SW 1271 (cell line): ENCODE measurements at places on chromosomes 1 and 21.

GRCh38 chr1:47675721-47676120, 237.9 kb downstream of the FOXD2 start:
- no peak for DNase-seq

- no peak for DNase-seq
Observed at GRCh38 chr1:42690477-42691156, 8.4 kb downstream of the YBX1 start.

DNA sequence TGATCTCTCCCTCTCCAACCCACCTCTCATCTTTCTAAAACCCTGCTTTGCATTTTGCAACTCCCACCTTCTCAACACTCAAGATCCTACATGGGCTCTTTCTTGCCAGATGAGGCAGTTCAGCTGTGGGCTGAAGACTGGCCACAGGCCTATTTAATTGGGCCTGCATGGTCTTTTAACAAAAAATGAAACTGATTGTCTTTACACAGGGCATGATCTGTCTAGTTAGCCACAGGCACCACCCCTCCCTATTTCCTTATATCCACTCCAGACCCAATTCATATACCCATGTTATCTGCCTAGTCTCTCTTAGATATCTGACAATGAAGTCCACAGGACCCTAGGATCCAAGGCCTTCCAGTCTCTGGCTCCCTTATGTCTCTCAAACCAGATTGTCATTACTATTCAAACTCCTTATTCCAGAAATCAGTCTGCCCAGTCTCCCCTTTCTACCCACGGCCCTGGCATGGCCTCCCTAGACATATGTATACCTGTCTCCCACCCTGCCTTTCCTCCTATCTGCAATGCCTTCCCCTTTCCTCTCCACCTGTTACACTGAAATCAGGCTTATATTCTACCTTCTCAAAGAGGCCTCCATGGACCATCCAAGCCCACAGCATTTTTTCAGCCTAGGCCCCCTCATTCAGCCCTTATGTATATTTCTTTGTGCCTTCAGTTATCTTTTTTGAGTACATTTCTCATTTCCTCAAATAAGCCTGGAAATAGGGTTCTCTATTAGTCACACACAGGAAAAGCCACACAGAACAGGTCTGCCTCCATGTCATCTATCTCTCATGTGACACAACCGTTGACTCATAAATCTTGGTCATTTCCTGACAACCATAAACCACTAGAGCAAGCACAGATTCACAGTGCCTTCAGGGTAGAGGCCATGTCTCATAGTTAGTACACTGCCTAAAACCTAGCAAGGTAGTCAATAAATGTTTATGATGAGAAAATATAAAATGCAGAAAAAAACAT, 39.0 kb downstream of the LPAR3 start:
- DNase-seq: peak; percentile 87

DNA sequence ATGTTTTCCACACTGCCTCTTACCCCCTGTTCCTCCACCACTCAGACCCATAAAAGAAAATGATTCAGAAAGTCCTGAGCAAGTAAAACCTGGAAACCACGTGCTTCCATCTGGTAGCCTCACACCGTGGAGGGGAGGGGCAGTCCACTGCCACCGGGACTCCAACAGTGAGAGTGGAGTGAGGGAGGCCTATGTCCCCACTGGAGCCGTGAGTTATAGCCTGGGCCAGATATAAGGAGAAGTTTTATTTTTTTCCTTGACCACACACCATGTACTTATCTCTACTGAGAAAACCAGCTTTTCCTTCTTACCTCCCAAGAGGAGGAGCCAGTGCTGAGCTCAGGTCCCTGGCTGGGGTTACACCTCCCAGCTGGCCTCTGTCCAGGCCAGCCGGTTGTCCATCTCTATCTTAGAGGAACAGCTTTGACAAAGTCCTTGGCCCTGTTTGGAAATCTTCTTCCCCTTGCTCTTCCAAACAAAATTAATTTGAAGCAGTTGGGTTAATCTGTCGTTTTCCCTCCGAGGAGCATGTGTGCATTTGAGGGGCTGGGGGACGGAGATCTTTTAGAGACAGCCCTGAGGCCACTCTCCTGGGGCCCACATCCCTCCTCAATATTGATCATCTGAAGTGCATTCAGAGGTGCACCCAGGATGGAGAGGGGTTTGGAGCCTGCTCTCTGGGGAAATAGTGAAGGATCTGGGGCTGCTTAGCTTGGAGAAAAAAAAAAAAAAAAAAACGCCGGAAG, 49.1 kb upstream of the SERBP1 start:
- DNase-seq: no peak

- DNase-seq: peak; percentile 30
Observed at GRCh38 chr1:52825868-52826267, 16.7 kb upstream of the ZYG11A start.

DNA sequence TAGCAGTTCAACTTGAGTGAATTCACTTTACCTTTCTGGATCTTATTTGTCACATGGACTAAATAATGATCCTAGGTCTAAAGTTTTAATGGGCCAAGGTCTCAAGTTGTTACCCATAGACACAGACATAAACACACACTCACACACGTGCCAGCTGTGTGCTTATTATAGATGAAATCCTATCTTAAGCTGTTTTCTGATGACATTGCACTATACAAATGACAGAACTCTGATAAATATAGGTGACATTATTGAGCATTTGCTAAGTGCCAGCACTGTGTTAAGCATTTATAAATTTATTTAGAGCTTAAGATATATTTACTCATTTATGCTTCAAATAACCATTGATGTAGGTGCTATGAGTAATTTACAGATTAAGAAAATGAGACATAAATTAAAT, 474.4 kb upstream of the NR5A2 start:
- no peak for DNase-seq

DNA sequence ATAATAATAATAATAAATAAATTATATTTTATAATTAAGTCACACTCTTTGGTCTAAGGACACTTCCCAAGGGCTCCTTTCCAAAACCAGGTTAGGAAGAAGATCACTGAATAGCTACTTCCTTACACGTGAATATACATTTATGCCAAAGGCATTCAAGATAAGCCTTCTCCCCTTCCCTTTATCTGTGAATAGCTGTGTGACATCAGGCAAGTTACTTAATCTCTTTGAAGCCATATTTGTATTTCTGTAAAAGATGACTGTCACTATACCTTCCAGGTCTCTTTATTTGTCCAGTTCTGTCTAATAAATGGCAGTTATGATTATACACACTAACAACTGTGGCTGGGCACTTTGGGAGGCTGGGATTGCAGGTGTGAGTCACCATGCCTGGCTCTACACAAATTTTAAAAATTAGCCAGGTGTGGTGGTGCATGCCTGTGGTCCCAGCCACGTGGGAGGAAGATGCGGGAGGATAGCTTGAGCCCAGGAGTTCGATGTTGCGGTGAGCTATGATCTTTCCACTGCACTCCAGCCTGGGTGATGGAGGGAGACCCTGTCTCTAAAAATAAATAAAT, 5.5 kb upstream of the RNF11 start:
- DNase-seq: no peak

DNA sequence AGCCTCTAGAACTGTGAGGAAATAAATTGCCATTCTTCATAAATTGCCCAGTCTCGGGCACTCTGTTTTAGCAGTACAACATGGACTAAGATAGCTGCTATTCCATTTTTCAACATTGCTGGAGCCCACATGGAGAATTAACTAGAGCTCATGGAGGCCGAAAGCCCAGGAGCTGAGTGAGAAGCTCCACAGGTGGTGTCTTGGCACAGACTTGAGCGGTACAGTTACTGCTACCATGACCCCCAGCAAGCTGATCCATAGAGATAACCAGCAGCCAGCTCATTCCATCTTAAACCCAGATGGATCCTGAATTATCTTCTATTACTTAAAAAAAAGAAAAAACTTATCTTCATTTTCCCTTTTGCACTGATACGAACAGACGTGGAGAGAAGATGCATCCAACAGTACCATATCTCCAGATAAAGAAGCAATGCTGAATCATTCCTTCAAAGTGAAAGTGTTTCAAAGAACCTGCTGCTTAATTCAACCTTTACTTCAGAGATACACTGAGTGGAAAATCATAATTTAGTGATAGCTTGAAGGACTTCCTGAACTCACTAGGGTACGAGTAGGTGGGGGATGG, 115.1 kb downstream of the SETD4 start:
- DNase-seq: no peak

DNA sequence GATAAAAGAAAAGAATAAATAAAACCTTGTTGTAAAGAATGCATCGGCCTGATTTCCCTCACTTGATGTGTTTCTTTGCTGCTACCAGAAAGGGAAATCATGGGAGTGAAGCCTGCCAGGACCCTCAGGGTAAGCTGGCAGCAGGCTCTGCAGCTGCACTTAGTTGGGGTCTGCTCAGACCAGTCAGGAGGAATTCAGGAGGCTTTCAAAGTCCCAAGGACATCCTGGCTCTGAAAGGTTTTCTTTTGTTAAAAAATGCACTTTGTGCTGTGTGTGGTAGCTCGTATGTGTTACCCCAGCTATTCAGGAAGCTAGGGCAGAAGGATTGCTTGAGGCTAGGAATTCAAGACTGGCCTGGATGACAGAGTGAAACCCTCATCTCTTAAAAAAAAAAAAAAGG, 254.8 kb downstream of the ZNF648 start:
- DNase-seq: no peak

DNA sequence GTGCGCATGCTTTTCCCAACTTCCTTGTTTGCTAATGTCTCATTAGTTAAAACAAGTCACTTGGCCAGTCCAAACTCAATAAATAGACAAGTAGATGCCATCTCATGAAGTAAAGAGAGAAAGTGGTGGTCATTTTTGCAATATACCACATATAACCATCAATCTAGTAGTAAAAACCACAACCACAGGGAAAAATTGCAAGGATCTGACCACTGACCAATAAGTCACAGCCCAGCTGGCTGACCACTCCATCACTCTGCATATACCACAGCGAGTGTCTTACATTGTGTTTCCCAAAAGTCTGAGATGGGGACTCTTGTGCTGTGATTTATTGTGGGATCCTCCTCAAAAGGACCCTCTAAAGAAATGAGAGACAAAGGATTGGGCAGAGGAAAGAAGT, 76.0 kb downstream of the FH start:
- DNase-seq: no peak

DNA sequence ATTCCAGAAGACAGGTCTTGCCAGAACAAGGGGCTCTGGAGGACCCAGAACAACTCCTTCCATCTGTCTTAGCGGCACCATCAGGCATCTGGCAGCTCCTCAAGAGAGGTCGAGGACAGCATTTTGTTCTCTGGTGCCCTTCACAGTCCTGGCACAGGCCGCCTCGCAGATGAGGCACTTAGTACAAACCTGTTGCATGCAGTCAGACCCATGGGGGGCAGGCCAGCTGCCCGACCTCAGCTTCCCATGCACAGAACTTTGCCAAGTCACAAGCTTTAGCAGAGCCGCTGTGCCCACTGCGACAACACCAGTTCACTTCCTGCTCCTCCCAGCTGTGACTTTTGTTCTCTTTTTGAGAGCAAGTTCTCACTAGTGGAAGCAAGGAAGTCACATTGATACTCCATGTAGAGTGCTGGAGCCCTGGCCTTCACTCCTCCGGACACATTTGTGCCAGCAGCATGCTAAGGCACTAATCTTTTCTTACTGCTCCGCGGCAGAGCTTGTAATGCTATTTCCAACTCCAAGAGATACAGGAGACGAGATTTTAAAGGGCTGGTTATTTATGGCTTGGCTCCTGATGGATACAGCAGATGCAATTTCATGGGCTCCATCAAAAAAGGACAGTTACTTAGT, 44.6 kb downstream of the HMGB4 start:
- no peak for DNase-seq

- DNase-seq: no peak
Observed at GRCh38 chr1:97791251-97791650, 129.6 kb downstream of the DPYD start.

DNA sequence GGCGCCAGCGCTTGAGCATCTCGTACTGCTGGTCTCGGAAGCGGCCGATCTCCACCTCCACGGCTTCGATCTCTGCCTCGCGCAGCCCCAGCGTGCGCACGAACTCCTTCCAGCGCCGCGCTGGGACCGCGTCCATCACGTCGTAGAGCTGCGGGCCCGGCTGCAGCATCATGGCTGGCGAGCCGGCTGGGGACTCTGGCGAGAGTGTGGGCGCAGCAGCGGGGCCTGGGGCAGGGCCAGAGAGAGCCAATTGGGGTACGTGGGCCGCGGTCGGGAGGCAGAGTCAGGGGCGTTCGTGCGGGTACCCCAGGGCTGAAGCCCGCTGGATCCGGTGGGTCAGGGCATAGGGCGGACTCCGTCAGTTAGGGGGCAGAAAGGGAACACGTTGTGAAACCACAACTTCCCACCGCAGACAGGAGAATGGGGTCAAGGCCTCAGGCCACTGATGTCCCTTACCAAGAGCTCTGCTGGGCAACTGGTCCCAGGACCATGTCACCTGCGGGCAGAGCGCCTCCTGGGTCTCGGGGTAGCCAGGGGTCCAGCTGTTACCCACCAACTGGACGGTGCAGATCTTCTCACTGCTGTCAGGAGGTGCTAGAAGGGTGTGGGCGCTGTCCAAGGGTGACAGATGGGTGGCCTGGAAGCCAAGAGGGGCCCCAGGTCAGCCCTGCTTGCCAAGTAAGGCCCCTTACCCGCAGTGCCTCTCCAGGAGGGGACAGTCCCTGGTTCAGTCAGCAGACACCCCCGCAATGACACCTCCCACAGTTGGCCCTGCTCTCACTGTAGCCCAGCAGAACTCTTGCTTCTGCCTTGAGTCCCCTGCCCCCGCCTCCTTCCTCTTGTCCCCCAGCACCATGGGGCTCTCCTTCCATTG, 4.2 kb downstream of the TNFRSF25 start:
- DNase-seq: no peak

DNA sequence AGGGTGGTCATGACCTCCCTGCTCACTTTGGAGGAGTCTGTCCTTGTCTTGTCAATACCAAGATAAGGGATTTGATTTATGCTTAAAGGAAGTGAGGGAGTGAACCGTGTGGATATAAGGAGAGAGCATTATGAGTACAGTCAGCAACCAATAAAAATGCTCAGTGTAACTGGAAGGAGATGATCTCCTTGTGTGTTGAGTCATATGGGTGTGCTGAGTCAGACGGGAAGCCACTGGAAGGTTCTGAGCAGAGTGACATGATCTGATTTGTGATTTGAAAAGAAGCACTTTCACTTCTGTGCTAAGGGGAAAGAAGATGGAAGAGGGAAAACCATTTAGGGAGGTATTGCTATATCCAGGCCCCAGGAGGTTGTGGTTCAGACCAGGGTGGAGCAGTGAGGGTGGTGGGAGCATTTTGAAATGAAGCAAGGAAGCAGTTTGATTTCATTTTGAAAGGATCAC, 2.5 kb upstream of the BCL10 start:
- DNase-seq: peak; percentile 76
